ENCODE measurements at places on chromosomes 12 and 14.
A peak's percentile ranks its signal among the peaks of the same experiment; 100 is the strongest.

DNA sequence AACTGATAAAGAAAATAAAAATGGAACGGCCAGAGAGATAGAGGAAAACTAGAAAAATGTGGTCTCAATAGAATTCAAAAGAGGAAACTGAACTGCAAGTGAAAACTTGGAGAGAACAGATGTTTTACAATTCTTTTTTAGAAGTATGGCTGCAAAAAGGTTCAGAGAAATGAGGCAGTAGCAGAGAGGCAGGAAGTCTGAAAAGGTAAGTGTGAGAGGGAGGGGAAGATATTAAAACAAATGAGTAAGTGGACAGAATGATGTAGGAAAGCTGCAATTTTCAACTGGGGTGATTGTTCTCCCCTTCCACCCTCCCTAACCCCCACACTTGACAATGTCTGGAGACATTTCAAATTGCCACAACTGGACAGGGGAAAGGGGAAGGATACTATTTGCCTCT is 12.9 kb downstream of the BTBD7 start:
- no peak for DNase-seq

DNA sequence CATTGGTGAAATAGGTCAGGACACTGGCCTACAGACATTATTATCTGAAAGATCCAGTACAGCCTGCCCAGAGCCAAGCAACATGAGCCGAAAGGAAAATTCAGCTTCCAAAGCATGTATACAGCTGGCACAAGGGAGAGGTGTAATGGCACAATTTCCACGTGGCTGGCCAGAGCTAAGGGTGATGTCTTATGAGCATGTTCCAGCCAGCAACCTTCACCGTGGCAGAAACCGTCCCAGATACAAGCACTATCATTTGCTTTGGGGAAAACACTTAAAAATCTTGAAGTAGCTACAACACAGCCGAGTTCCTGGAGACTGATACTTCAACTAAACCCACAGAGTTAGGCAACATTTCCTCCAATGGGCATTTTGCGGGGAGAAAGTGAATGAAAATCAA is 44.5 kb downstream of the CORO1C start:
- no peak for DNase-seq

DNA sequence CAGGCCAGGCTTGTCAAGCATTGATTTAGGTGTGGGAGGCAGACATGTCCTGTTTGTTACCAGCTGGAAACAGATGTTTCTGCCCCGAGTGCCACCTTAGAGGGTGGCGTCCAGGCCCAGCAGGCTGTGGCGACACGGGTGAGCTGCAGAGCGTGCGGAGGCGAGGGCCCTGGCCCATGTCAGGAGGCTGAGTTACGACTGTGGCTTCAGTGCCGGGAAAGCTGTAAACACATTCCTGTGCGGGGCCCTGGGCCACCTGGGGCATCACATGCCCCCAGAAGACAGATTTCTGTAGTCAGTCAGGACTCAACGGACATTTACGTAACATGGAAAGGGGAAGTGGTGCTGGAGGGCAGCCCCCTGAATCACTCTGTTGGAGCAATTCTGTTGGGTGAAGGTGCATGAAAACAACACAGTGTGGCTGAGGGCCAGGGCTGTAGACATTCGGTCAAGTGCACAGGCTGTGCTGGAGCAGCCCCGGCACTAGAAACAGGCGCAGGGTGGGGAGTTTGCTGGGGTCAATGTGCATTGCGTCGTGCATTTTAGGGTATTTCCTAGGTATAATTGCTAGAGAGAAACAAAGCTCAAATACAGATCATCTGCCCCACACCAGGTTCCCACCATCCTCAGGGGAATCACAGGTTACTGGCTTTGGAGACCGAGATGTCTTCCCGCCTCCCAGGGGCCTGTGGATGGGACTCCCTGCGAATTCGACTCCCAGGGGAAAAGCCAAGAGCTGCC is 291.8 kb downstream of the TMEM121 start:
- DNase-seq = no peak

DNA sequence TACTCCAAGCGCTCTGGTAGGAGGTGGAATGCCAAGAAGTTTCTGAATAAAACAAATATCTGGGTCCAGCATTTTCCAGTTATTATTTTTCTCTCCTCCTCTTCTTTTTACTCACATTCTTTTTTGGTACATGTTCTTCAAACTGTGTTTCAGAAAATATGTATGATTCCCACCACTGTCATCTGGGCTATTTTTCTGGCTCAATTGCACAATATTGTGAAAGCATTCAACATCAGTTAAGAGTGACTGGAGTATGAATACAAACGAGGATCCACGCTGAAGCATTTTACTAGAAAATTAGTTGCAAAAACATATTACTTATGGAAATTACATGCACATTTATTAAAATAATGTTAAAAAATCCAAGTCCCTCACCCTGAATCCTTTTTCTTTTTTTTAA is 61.5 kb downstream of the KCNMB4 start:
- DNase-seq = no peak

- DNase-seq = no peak
Observed at GRCh38 chr12:53495903-53496751, 3.1 kb downstream of the MAP3K12 start.

DNA sequence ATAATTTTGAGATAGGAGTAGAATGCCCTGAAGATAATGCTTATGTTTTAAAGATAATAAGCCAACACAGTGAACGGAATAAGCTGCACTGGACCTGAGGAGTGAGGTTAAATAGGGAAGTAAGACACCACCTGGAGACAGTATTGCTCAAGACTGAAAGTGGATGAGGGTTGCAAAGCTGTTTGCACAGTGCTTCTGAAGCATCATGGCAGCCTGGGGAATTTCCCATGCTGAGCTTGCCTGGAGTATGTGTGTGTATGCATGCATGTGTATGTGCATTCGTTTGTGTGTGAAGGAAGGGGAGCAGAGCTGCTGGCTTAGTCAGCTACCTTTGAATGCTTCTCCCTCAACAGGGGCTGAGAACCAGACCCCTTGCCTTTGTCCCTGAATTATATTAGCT is 35.8 kb downstream of the BHLHE41 start:
- no peak for DNase-seq

- DNase-seq = peak; percentile 97
Observed at GRCh38 chr12:6764011-6764828, 1.9 kb upstream of the PTMS start.

DNA sequence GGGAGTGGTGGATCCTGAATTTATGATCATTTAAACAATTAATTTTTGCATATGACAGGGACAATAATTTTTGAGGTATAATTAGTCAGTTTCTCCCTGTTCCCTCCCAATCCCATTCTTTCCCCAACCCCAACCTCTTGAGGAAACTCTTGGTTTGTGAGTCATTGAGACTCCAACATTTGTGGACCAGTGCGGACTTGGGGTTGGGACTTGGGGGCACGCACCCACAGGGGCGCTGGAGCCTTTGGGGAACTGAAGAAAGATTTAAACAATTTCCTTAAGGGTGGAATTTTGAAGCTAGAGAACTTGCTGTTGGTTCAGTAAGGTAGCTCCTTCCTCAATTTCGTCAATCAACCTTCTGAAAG is 17.4 kb upstream of the PTGR2 start:
- DNase-seq = no peak

GRCh38 chr12:54984658-54985376 is at the start of gene TESPA1:
TSS of gene TESPA1 (minus strand) at chr12:54984762. CDS start at chr12:54974562, 10,200 bp downstream.
- no peak for DNase-seq

GRCh38 chr12:49692851-49693250 is 14.4 kb downstream of the FMNL3 start:
- DNase-seq = no peak

DNA sequence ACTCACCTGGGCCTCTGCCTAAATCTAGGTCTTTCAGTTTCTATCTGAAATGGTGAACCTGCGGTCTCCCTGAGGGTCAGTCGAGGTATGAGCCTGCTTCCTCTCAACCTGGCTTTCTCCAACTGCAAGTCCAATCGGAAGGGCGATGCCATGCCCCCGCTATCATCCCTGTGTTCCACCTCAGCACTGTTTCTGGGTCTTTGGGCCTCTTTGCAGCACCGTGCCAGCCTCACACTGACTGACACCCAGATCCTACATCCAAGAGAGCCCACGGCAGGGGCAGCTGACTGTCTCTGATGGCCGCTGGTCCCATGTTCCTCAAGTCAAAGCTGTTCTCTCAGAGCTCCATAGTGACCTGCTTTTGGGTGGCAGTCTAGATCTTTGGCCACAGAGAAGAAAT is 120.7 kb downstream of the PAPOLA start:
- no peak for DNase-seq

- DNase-seq = no peak
Observed at GRCh38 chr14:65604936-65605335, 192.4 kb downstream of the FUT8 start.

GRCh38 chr14:105605464-105606304 is 79.3 kb downstream of the TMEM121 start:
- DNase-seq = no peak

- DNase-seq = peak; percentile 90
Observed at GRCh38 chr14:37230551-37231194, 32.9 kb downstream of the MIPOL1 start.

GRCh38 chr12:98828802-98829600 is 183.9 kb downstream of the APAF1 start:
- DNase-seq = no peak

- peak; percentile 53 for DNase-seq
Observed at GRCh38 chr12:61546296-61546695, 713.9 kb upstream of the USP15 start.

- DNase-seq = peak; percentile 63
Observed at GRCh38 chr14:103334644-103335622, 896 bp downstream of the EIF5 start.

DNA sequence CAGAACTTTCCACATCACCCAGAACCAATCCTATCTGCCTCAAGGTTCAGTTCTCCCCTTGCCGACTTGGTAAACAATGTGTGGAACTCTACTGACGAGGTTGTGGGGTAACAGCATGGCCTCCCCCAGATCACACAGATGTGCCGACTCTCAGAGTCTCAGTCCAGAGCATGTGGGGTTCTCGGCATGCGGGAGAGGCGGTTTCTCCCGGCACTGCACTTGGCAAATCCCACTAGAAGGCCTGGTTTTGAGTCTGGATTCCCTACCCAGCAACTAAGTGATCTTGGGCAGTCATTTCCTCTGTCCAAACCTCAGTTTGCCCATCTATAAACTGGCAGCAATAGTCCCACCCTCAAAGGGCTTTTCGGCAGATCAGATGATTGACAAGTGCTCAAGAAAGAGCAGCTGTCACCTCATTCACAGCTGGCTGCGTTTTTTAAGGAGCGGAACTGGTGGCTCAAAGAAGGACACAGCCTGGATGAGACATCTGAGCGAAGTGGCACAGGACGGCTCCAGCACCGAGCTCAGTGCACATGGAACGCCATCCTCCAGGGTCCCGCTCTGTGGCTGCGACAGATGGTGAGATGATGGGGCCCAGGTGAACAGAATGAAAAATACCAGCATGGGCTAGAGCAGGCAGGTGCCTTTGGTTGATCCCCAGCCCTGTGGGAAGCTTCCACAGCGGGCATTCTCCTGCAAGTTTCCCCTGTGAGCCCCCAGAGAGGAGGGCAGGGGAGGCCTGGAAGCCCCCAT is 7.3 kb downstream of the TESC start:
- no peak for DNase-seq

DNA sequence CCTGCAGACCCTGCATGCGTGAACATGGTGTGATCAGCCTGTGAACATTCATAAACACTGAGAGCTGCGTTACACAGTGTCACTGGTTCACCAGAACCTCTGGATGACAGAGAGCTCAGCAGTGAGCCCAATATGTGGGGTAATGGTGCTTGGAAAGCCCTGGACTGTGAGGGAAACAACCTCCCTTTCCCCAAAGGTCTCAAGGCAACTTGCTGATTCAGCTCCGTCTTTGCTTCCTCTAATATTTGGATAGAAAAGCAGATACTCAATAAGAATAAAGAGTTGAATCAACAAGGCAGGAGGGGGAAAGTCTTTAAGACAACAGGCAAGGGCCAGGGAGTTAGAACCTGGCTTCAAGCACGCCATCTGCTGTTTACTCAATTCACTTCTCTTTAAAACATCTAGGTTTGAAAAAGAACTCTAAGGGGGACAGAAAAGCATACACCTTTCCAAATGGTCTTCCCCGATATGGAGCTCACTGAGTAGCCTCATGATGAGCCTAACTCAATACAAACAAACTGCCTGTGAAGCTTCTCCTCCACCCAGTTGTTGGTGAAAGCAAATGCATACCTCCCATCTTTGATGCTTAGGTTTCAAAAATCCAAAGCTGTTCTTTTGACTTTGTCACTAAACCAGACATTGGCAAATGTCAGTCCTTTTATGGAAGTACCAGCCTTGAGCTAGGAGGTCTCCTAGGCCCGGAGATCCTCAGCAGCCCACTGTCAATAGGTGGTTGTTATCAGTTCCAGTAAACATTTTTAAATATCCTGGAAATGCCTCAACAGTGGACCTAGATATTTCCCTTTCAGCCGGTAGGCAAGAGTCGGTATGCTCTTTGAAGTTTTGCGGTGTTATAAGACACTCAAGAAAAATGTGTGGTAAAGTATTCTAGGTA is 76.1 kb downstream of the SAMD4A start:
- no peak for DNase-seq

GRCh38 chr12:76878099-76878898 is 520 bp downstream of the CSRP2 start:
- DNase-seq = peak; percentile 29
